NAMALWA (cell line): ENCODE measurements at places on chromosomes 12 and 14.

DNA sequence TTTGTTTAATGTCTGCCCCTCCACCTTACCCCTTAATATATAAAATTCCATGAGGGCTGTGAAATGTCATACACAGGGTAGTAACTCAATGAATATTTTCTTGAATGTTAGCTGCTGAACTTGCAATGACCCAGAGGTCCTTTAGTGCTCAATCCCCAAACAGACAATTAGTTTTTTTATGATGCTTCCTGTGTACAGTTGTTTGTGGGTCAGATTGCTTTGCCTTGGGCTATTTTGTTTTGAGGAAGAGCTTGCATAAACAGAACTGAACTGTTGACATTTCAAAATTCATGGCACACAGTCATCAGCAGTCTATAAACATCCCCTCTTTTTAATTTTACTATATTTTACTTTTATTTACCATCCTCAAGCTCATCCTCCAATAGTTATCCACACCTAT lies 820.5 kb upstream of the SEL1L start:
- DNase-seq = no peak

DNA sequence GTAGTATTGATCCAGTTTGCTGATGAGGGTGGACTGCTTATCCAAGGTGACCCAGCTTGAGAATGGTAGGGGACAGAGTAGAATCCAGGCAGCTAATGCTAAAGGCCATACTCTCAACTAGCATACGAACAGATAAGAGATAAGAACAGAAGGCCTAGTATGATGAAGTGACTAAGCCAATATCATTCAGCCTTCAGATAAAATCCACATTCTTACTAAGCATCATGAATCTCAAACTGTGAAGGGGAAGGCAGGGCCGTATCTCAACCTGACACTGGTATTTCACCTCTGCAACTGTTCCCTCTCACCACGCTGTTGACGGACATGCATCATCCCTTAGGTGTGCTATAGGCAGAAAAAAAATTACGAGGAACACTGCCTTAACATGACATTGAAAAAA lies 8.1 kb upstream of the CKAP4 start:
- no peak for DNase-seq

DNA sequence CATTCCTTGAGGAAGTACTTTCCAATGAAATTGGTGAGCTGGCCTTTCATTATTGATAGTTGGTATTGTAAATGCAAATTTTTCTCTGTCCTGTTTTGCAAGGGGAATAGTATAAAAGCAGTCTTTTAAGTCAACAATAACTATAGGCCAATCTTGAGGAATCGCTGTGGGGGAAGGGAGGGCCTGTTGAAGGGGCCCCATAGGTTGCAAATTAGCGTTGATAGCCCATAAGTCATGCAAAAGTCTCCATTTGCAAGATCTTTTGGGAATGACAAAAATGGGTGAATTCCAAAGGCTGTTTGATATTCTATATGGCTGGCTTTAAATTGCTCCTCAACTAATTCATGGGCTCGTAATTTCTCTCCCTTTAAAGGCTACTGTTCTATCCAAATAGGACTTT lies 143.6 kb downstream of the TMEM117 start:
- DNase-seq = no peak

- no peak for DNase-seq
Observed at GRCh38 chr14:85182282-85182681, 347.7 kb upstream of the FLRT2 start.

DNA sequence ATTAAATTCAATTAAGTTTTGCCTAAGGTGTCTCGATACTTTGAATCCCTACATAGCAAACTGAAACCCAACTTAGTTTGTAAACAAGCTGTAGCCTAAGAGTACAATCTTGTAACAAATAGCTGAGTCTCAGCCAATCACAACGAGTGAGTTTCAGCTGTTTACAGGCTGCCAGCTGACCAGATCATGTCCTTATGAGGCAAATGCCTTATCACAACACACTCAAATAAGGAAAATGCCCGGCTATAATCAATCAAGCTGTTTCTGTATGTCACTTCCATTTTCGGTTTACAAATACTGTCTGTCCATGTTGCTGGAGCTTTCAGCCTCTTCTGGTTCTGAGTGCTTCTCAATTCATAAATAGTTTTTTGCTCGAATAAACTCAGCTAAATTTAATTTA lies 943.8 kb downstream of the SLC16A7 start:
- DNase-seq = no peak

- no peak for DNase-seq
Observed at GRCh38 chr12:56296295-56296694, 3.8 kb downstream of the CS start.

- no peak for DNase-seq
Observed at GRCh38 chr12:25877446-25877845, 81.0 kb upstream of the RASSF8 start.

GRCh38 chr14:77306851-77307496 lies 13.7 kb downstream of the POMT2 start:
- DNase-seq = no peak

DNA sequence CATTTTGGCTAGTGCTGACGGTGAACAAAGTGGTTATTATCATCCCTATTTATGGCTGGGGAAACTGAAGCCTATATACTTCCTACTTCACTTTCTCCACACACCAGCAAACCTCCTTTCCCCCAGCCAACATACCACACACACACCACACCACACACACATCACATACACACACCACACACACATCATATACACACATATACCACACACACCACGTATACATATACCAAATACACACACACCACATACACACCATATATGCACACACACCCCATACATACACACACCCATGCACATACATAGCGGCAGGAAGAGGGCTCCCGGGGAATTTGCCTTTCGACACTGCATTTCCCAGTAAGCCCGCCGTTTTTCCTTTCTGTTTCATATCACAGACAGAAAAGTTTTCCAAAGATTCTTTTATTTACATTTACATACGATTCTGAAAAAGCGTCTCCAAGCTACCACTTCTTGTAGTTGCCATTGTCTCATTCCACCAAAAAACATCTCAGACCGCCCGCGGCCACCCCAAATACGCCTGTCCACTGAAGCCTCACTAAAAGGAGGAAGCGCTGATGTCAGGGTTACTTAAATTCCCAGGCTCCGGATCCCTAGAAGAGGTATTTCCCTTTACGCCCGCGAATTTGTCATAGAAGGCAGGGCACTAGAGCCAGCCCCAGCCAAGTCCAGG lies 823 bp upstream of the RAB5B start:
- DNase-seq = no peak

GRCh38 chr12:91154131-91154530 lies 28.5 kb downstream of the DCN start:
- DNase-seq = no peak

DNA sequence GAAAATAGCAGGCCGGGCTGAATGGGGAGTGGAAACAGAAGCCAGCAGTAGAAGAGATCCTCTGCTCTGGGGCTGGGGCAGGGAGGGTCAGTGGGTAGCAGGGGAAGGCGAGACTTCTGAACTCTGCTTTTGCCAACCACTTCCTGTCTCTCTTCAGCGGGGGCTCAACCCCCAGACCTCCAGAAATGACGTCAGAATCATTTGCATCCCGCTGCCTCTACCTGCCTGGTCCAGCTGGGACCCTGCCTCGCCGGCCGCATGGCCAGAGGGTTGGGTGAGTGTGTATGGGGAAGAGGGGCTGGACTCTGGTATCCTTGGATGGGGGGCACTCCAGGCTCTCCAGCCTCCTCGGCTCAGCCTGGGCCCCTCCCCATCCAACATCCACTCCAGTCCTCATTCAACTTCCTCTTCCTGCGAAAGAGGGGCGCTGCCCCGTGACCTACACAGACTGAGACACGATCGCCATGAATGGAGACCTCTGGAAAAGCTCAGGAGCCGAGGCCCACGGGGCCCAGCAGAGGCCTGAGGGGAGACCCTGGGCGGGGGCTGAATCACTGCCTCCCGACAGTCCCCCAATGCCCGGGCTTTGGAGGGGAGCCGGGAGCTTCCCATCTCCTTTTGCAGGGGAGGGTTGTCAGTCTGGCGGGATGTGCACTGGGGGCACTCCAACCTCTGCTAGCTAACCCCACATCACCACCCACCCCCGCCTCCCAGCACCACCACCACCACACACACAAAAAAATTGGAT lies 458 bp upstream of the HOXC4 start:
- DNase-seq = peak; percentile 74

GRCh38 chr12:17778242-17778641 lies 311.8 kb downstream of the RERGL start:
- DNase-seq = no peak

- DNase-seq = no peak
Observed at GRCh38 chr14:80781972-80782367, 159.6 kb downstream of the CEP128 start.

DNA sequence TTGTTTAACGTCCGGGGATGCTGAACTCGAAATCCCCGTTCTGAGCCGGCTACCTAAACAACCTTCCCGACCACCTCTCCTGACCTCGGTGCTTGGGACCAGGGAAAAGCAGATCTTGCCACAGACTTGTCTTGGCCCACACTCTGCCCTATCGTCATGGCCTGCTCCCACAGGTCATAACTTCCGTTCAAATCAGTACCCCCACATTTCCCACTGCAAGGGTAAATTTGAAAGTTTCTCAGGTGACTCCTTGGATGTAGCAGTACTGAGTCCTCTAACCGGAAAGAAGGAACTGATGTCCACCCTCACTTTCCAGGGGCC lies 612 bp upstream of the RBM23 start:
- no peak for DNase-seq

- peak; percentile 65 for DNase-seq
Observed at GRCh38 chr14:76647697-76648298, 113.5 kb upstream of the VASH1 start.

- DNase-seq = no peak
Observed at GRCh38 chr12:43151441-43151981, 400.5 kb downstream of the ADAMTS20 start.

DNA sequence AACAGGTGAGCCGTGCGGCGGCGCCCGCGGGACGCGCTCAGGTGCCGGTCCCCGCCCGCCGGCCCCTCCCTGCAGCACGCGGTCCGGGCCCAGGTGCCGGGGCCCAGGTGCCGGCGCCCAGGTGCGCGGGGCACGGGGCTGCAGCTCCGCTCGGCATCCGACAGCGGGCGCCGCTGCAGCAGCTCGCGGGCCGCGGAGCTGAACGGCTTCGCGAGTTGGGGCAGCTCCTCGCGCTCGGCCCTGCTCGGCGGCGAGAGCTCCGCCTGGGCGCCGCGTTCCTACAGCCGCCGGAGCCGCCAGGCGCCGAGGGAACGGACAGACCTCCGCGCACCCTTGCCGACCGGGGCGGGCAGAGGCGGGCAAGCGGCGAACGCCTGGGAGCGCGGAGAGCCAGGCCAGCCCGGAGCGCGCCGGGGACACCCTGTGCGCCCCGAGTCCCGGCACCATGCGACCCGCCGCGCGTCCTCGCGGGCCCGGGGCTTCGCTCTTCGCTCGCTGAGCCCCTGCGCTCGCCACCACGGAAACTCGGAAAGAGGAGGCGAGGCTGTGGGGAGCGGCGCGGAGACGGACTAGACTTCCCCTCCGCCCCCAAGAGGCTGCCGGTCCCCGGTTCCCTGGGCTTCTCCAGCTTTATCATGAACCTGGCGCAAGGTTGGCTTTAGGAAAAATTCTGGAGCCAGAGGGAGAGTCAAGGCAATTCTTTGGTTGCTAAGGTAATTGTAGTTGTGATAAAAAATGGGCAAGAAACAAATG lies at the start of gene RGS6:
RGS6 (plus strand) TSS at position 201 of the 753 bp plus-strand sequence.
- no peak for DNase-seq

DNA sequence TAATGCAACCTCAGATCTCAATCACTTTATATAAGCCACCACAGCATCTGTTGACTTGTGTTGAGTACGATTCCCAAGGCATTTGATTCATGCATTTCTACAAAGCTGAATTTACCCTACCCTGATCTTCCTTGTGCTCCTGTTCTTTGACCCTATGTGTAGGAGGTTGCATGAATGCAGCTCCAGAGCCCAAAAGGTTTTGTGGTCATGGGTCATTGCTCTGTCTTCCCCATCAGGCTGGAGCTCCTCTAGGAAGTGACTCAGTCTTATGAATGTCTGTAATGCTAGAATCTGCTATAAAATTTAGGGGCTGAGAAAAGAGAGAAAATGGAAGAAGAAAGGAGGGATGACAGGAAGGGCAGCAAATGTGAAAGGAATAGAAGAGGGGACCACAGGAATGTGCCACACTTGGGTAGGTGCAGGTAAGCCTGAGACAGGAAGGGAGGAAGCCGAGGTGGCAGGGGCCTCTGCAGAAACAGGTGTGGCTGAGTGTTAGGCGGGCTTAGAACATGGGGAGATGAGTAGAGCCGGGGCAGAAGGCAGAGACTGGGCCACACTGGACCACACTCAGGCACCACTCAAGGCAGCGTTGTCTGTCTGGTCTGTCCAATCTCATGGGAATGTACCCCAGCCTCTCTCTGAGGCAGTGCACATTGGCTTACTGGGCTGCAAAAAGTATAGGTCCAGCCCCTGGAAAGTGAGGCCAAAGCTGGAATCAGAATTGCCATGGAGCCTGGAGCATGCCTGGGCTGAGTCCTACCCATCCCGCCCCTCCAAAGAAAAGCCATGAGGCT lies 334.1 kb downstream of the BCL11B start:
- no peak for DNase-seq

- DNase-seq = no peak
Observed at GRCh38 chr14:105742531-105742848, 216.1 kb downstream of the TMEM121 start.

DNA sequence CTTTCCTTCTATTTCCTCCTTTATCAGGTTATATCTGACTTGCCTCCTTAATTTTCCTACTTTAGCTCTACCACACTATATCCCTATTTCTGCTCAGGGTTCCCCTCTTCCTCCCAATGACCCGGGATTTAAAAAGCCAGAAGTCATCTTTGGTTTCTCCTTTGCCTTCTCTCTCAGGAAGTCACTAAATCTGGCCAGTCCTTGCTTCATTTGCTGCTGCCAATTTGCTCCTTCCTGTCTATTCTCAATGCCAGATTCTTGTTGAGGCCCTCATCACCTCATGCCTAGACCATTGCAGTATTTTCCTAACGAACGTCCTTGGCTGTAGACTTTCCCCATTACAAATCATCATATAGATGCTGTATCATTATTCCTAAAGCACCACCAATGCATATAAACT lies 26.5 kb upstream of the NID2 start:
- DNase-seq = no peak

DNA sequence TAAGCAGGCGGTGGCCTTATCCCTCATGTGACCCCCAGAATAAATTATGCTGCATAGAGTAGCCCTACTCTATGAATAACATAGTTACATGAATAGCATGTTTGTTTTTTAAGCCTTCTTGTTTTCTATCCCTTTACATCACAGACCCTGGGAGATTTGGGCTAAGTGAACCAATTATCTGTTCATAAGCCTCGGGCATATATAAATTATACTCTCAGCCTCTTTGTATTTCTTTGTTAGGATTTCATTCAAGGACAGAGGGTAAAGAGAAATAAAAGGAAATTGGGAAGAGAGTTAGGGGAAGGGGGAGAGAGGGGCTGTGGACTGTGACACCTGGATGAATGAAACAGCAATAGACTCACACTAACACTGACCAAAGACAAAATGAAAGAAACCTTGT lies 35.3 kb upstream of the RTRAF start:
- no peak for DNase-seq

- DNase-seq = no peak
Observed at GRCh38 chr12:57723630-57723962, 14.9 kb downstream of the AGAP2 start.
